ENCODE measurements at places on chromosomes 11 and 22.
A peak's percentile ranks its signal among the peaks of the same experiment; 100 is the strongest.

DNA sequence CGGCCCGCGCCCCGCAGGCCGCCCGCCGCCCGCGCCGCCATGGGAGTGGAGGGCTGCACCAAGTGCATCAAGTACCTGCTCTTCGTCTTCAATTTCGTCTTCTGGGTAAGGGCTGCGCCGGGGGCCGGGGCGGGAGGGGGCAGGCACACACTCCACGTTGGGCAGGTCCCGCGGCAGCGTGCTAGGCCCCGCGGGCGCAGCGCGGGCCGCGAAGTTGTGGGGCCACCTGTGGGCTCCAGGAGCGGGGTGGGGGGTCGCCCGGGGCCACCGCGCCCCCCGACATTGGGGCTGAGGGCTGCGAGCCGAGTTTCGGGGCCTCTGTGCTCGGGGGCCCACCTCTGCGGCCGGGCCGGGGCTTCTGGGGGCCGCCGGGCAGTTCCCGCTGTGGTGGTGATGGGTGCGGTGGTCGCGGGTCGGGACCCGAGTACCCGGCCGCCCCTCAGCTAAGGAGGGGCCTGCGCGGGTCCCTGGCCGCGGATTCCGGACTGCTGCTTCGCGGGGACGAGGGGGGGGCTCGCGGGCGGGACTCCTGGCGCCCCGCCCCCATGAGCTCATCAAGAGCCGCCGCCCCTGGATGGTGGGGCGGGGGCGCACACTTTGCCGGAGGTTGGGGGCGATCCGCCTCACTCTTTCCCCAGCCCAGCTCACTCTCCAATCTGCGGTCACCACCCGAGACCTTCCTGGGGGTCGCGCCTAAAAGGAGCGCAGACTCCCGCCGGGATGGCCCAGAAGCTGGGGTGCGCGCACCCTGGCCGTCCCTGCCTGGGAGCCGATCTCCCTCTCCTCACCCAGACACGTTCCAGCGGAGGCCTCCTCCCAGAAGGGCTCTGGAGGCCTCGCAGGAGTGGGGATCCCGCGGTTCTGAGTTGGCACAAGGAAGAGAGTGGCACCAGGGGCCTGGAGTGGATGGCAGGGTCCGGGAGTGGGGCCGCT, 667 bp downstream of the CD81 start:
- peak; percentile 62 for DNase-seq

- DNase-seq: peak; percentile 89
These were observed 66.9 kb downstream of the TBC1D22A start for GRCh38 chr22:46829117-46829891.

DNA sequence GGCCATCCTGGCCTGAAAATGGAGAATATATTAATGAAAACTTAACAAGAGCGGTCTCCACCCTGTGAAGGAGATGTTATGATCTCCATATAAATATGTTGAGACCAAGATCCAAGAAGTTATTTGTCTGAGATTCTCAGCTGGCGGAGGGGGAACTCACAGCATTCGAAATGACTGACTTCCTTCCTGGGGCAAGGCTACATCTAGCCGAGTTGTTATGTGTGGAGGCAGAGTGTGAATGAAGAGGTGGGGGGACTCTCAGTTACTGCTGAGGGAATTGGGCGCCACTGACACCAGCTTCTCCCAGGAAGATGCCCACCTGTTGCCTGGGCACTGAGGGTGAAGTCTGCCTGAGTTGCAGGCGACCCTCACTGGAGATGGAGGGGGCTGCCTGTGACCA, 5.9 kb downstream of the HTR3A start:
- DNase-seq: no peak

DNA sequence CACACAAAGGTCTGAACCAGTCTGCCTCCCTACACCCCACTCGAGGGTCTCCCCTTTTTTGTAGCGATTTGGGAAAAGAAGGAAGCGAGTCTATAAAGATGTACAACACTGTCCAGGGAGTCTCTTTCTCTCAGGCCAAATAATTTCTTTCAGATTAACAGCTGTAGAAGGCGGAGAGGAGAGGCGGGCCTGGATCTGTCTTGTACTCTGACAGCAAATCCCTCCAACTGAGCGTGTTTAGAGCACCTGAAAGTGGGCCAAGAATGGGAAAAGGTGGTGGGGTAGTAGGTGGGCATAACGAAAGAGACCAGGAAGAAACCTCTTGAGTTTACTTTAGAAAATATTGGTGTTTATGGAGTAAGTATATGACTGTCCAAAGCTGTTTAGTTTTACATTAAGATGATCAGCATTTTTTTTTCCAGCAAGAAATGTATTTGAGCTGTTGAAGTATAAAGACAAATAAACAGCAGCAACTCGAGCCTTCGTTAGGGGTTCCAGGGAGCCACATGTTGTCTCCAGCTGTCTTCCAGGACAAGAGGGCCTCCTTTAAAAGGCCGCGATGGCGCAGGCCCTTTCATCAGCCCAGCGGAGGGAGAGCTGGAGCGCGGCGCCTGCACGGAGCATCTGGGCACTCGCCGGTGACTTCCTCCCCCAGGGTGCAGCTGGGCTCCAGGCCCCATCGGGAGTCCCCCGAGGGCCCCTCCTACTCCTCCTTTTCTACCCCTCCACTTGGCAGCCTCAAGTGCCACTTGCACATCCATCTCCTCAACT, 34.9 kb downstream of the SCUBE1 start:
- DNase-seq: no peak

DNA sequence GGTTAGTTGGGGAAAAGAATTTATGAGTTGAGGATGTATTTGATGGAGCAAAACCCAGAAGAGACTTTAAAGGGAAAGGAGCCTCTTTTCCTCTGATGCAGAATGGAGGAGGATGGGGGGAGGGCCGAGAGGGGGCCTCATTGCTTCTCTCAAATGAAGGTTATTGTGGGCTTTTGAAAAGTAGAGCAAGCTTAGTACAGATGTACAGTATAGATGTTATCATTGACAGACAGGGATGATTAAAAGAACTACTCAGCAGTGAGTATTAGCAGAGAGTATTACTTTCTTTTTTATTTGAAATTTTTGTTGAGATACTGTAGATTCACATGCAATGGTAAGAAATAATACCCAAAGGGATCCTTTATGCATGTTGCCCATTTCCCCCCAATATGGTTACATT, 98.1 kb downstream of the TEAD1 start:
- DNase-seq: no peak

- DNase-seq: no peak
These were observed 5.9 kb downstream of the MARK2 start for GRCh38 chr11:63844836-63845235.

DNA sequence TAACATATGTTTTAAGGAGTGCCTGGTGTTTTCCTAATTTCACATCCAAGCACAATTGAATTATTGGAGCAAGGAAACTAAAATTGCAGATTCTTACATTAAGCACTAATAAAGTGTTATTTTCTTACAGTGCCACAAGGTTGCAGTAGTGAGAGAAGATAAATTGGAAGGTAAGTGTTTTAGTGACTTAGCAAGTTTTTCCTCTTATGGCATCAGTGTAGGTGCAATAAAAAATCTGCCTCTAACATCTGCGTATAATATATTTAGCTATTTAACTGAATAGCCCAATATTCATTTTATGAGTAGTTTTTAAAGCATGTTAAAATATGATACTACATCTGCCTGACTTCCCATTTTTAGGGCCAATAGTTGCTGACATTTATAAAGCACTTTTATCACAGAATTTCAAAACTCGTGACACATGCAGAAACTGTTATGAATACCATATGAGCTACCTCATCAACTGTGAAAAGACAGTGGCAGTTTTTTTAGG, 19.0 kb downstream of the POLD3 start:
- peak; percentile 73 for DNase-seq

GRCh38 chr22:46863794-46864193, 101.3 kb downstream of the TBC1D22A start:
- no peak for DNase-seq

GRCh38 chr11:110601936-110602335, 110.3 kb downstream of the ARHGAP20 start:
- no peak for DNase-seq

- DNase-seq: no peak
These were observed 32.0 kb downstream of the SPECC1L start for GRCh38 chr22:24302591-24302990.

DNA sequence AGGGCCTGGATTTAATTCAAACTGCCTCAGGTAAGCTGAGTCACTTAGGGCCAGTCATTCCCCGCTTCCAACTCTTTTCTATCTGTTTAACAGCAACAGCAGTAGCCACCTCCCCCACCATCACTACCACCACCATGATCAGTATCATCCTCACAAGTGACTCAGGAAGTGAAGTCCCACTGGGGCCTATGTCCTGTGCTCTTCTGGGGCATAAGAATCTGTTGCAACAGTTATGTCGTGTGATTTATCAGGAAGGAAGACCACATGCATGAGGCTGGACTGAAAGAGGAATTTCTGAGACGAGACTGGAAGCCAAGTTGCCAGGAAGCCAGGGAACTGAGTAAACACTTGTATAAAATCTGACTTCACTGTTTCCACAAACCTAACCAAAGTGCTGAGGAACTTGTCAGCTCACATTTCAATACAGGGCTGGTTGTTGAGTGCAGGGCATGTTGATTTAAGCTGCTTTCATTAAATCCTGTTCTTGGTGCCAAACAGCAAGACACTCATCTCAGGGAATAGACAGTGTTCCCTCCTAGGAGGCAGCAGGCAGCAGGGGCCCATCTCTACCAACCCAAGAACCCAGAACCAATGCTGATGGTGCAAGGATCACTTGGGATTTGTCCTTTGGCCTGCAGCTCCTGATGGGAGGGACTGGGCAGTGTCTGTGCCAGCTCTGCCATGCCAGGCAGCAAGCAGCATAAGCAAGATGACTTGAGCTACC, 226.7 kb upstream of the NARS2 start:
- DNase-seq: peak; percentile 93

- DNase-seq: peak; percentile 65
These were observed 17.0 kb upstream of the TMEM218 start for GRCh38 chr11:125128450-125128849.

- DNase-seq: no peak
These were observed 10.5 kb upstream of the TMEM121B start for GRCh38 chr22:17131686-17132085.

DNA sequence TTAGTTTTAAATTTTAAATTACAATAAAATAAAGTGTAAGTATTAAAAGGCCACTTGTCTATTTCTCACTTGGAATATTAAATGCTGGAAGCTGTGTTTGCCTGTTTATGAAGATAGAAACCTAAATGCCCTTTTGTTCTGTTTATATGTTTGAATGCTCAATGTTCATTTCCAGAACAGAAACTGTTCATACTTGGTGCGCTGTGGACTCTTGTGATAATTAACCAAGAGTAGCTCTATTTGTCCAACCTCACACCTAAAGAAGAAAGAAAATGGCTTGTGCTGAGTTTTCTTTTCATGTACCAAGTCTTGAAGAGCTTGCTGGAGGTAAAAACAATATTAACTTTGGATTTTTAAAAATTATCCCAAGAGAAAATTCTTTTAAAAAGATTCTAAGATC, 5.7 kb downstream of the C11orf54 start:
- no peak for DNase-seq

- no peak for DNase-seq
These were observed 814.6 kb downstream of the DLG2 start for GRCh38 chr11:84812471-84812969.

DNA sequence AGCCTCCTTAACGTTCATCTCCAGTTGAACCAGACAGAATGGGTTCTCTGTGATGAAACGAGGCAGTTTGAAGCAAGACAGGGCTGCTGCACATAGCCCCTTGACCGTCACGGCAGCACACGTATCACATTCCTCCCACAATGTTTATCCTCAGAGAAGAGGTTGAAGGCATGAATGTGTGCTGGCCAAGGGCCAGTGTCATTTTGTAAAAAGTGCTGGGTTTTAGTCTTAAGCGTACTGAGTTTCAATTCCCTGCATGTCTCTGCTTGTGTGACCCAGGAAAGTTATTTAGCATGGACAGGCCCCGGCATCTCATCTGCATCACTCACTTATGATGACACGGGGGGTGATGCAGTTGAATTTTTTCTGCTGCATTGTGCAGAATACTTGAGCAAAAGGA, 31.6 kb downstream of the TTC12 start:
- DNase-seq: peak; percentile 99

DNA sequence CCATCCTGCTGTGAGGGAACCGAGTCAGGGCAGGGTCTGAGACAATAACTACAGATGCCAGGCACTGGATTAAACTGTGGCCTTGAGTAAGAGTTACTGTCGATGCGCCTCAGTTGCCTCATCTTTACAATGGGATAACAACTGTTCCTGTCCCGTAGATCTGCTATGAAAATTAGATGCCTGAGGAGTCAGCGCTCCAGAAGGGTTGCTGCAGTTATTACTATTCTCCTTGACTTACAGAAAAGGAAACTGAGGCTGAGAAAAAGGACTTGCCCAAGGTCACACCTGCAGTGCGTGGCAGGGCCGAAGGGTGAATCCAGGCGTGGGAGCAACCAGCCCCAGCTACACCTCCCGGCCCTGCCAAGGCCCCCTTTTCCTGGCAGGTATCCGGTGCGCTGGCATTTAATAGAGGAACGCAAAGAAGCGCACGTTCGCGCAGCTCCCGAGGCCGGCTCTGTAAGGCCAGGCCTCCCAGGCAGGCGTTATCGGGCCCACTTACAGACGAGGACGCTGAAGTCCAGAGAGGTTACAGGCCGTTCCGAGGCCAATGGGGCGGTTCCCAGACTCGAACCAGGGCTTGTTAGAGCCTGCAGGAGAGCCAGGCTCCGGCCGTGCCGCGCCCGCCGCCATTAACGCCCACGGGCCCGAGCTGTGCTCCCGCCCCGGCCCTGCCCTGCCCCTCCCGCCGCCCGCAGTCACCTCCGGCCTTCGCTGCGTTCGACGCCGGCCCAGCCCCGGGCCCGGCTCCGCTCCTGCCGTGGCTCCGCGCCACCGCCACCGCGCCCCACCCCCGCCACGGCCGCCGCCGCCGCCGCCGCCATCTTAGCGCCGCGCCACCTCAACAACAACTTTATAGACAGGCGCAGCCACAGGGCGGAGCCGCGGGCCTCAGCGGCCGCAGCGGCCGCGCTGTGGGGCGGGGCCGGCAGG, at the start of gene C11orf68:
Gene C11orf68, minus strand, starts transcription at position 852 of the 930 bp plus-strand sequence. Its CDS starts 31 bp downstream, at position 821.
- DNase-seq: peak; percentile 60

- DNase-seq: no peak
These were observed 759.0 kb upstream of the API5 start for GRCh38 chr11:42552786-42553185.

- no peak for DNase-seq
These were observed 11.7 kb upstream of the LRRC10B start for GRCh38 chr11:61496602-61497400.

GRCh38 chr22:17867160-17867785, 93.0 kb upstream of the BID start:
- no peak for DNase-seq

- DNase-seq: no peak
These were observed 44.2 kb downstream of the CKAP5 start for GRCh38 chr11:46801694-46802470.

- no peak for DNase-seq
These were observed 30.6 kb downstream of the PISD start for GRCh38 chr22:31631436-31631835.

- DNase-seq: peak; percentile 84
These were observed 1.4 kb downstream of the TMEM109 start for GRCh38 chr11:60915248-60915914.

All from epithelial cell of esophagus (primary cell).